ENCODE measurements at places on chromosomes 6 and 20.

DNA sequence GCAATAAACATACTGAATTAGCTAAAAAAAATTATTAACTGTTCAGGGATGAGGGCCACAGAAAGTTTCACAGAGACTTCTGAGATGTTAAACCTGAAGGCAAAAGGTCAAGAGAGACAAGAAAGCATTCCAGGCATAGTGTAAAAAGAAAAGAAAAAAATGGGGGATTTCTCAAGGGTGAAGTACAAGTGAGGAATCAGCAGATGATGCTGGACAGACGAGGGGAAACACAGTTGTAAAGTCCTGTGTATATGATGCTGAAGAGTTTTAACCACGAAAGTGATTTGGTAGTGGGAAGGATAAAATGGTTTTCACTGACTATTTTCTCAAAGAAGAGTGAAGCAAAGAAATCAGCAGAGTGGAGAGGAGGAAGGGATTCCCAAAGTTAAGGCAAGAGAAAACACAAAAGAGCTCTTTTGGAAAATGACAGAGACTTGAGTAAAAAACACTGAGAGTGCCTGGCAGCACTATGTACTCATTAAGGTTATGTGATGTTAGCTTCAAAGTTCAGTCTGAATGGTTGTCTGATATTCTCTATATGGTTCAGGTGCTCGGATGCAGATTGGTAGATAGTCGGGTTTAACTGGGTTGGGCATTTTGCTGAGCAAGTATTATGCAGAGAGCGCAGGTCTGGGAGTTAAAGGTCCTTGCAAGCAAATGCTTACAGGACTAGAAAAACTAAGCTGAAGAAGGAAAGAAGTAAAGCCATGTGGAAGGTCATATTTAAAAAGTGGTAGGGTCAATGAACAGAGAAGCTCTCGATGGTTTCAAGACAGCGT lies 16.4 kb downstream of the RAB23 start:
- no peak for DNase-seq

DNA sequence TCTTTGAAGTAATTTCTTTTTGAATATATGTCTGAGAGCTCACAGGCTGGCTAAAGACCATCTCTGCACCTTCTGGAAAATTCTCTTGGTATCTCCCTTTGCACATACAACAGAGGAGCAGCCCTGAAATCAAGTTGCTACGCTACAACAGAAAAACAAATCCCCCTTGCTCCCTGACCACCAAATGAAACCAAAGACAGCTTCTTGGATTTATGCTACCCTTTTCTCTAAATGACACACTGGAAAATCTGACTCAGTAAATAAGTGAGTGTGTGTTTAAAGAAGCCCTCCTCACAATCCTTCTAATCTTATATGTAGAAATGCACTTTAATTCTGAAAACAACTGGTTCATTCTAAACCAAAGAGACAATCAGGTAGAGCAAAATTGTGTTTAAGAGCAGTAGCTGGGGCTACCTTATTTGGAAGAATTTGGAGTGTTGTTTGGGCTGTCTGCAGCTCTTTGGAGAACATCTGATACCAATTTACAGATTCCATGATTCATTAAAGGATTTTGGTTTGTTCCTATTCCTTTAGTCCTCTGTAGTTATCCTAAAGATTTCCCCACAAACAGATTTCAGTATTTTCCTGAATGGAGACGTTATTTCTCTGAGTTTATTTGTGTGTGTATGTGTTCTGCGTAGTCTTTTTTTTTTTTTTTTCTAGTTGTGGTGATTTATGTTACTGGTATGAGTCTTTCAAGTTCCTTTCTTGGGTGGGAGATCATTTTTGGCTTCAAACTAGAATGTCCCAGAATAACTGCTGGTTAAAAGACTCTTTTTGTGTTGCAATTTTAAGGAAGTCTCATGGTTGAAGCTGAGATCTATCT lies 36.4 kb upstream of the UTRN start:
- no peak for DNase-seq

DNA sequence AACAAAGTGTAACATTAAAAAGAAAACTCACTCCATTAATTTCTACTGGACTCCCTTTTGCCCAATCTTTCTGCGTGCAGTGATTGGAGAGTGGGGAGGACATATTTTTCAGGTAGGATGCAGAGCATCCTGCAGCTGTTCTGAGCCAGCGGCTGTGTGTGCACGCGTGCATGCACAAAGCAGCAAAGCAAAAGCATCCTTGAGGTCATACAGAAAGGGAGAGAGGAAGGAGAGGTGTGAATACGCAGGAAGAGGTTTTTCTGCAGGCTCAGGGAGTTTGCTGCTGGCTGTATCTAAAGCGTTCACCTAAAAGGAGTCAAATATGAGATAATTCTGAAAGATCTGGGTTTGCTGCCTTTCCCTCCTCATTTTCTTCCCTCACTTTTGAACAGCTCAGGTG lies 108.4 kb downstream of the HUS1B start:
- no peak for DNase-seq

DNA sequence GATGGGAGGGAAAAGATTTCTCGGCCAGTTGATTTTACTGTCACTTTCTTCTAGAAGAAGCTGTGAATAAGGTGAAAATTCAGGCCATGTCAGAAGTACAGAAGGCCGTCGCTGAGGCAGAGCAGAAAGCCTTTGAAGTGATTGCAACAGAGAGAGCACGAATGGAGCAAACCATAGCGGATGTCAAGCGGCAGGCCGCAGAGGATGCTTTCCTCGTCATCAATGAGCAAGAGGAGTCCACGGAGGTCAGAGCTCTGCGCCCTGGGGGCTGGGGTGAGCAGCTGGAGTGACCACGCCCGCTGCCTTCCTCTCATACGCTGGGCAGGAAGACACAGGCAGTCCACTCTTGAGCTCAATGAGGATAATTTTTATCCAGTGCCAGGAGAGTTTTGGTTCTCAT lies 21.8 kb upstream of the C20orf144 start:
- DNase-seq = no peak

- peak; percentile 83 for DNase-seq
Measured at GRCh38 chr6:139029470-139030227, 1.1 kb downstream of the ABRACL start.

DNA sequence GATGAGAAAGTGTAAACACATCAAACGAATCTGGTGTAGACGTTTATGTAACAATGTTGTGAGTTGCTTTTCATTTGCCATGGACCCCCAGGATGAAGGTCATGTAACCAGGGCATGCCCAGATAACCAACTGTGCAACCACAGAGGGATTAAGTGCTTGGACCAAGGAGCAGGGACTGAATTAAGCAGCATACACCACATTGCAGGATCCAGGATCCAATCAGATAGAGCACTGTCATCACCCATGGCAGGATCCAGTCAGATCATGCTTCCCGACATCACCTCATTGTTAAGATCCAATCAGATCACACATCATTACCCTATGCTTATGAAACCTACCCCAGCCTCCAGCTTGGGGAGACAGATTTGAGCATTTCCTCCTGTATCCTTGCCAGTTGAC lies 74.3 kb upstream of the RCAN2 start:
- no peak for DNase-seq

Measured in NCI-H146 (cell line).